ENCODE measurements at places on chromosomes 5 and 9. TPM values are rescaled to one million over a fixed set of nuclear protein-coding genes. Genes with fewer than 3 reads are reported as not detected.

GRCh38 chr5:17190242-17190778 is 27.1 kb upstream of the BASP1 start:
- DNase-seq = peak; percentile 28

DNA sequence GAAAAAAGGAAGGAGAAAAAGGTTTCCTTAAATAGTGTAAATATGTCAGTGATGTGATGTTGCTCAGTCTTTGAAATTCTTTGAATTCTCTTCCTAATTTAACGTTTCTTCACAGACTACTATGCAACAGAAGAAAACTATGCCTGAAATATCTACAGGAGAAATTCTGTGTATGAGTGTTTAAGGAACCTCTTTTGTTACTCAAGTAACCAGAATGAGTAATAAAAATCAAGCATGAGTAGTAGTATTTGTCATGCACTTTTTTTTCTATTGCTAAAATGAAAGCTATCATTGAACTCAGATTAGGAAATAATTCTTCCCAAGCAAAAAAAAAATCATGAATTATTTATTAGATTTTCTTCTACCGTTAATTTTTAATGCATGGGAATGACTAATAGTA is 20.3 kb upstream of the THG1L start:
- DNase-seq = no peak

Gene SLC6A19
- total RNA-seq = not detected

- no peak for DNase-seq
Observed at GRCh38 chr9:81292056-81292805, 397.1 kb downstream of the TLE1 start.

- no peak for DNase-seq
Observed at GRCh38 chr5:160260006-160260775, 30.9 kb downstream of the FABP6 start.

- no peak for DNase-seq
Observed at GRCh38 chr5:91494447-91494996, 111.4 kb upstream of the ARRDC3 start.

GRCh38 chr9:136520053-136520540 is 25.8 kb downstream of the NOTCH1 start:
- no peak for DNase-seq

- no peak for DNase-seq
Observed at GRCh38 chr9:87214991-87215390, 267.7 kb upstream of the GAS1 start.

GRCh38 chr5:171308453-171309275 is at the start of gene TLX3:
TSS of gene TLX3 (plus strand) at chr5:171309248. CDS start at chr5:171309366, 118 bp downstream.
- DNase-seq = peak; percentile 46

DNA sequence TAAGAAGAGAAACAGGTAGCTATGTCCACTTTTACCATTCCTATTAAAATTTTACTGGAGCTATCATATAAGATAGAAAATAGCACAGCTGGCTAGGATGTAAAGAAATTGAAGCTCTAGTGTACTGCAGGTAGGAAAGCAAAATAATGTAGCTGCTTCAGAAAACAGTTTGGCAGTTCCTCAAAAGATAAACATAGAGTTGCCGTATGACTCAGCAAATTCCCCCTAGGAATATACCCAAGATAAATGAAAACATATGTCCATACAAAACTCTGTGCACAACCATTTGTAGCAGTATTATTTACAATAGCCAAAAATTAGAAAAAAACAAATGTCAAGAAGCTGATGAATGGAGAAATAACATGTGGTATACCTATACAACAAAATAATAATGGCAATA is 64.6 kb upstream of the SHISAL2B start:
- DNase-seq = no peak

Gene SPEF2
- total RNA-seq = 30.0 TPM

- DNase-seq = no peak
Observed at GRCh38 chr9:20506099-20506900, 116.0 kb downstream of the MLLT3 start.

Gene IL4
- not detected for total RNA-seq

Gene LCN9
- not detected for total RNA-seq

DNA sequence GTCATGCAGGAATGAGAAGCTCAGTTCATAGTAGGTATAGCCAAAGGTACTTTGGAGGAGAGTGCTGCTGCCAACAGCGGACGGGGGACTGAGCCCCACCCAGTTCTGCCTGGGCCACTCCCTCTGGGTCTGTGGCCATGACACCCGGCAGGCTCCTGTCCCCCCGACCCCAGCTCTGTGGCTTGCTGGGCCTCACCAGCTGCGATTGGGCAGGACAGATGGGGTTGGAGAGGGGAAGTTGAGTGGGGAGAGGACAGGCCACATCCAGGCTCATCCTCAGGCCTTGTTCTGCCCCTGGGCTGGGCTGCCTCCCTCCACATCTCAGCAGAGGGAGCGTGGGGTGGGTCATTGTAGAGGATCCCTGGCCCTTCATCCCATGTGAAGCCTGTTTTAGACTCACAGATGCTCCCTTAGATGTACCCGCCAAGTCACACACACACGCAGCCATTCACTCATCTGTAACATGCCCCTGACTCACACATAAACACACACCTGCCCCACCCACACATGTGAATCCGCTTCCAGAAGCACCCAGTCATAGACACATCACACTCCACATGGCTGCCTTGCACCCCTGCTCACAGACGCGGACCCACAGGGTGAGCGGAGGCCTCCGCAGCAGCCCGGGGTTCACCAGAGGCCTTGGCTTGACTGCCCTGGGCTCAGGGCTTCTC is 48.8 kb downstream of the NTNG2 start:
- no peak for DNase-seq

Gene SLC6A7
- total RNA-seq = not detected

- no peak for DNase-seq
Observed at GRCh38 chr5:14745753-14746152, 81.2 kb downstream of the OTULIN start.

Gene SPATA31A3
- total RNA-seq = not detected
